ENCODE measurements at places on chromosomes 4 and X. TPM values are rescaled to one million over a fixed set of nuclear protein-coding genes. Genes with fewer than 3 reads are reported as not detected.

FHIP1A gene
- 5.6 TPM for polyA plus RNA-seq

RAB39B gene
- polyA plus RNA-seq = 3.3 TPM

HELT gene
- polyA plus RNA-seq = not detected

ARL9 gene
- 2.0 TPM for polyA plus RNA-seq

MAGEB1 gene
- not detected for polyA plus RNA-seq

PHEX gene
- 0.40 TPM for polyA plus RNA-seq

HHIP gene
- polyA plus RNA-seq = 2.4 TPM

ZNF732 gene
- 3.5 TPM for polyA plus RNA-seq

SRPK3 gene
- 2.5 TPM for polyA plus RNA-seq

CCNI gene
- polyA plus RNA-seq = 403 TPM

PRRG3 gene
- 5.8 TPM for polyA plus RNA-seq

FANCB gene
- 4.2 TPM for polyA plus RNA-seq

SCRG1 gene
- polyA plus RNA-seq = 0.44 TPM

MAGED4 gene
- 59.6 TPM for polyA plus RNA-seq

ACSL1 gene
- polyA plus RNA-seq = 77.5 TPM

ESX1 gene
- polyA plus RNA-seq = not detected

CCDC160 gene
- polyA plus RNA-seq = 13.6 TPM

SH3BGRL gene
- polyA plus RNA-seq = 263 TPM

ANK2 gene
- polyA plus RNA-seq = 57.9 TPM

MND1 gene
- 16.0 TPM for polyA plus RNA-seq

PAGE1 gene
- polyA plus RNA-seq = not detected

TSPAN6 gene
- polyA plus RNA-seq = 132 TPM

PNPLA4 gene
- polyA plus RNA-seq = 26.3 TPM

ZCCHC12 gene
- polyA plus RNA-seq = 1.2 TPM

CT45A10 gene
- polyA plus RNA-seq = not detected

INPP4B gene
- polyA plus RNA-seq = 6.2 TPM

AMOT gene
- 77.0 TPM for polyA plus RNA-seq

TGIF2LX gene
- polyA plus RNA-seq = not detected

RIPPLY1 gene
- 3.8 TPM for polyA plus RNA-seq

FHDC1 gene
- 4.8 TPM for polyA plus RNA-seq

NUDT10 gene
- 11.7 TPM for polyA plus RNA-seq

TLR6 gene
- 0.53 TPM for polyA plus RNA-seq

DKK2 gene
- polyA plus RNA-seq = 2.5 TPM

SHOX gene
- 0.17 TPM for polyA plus RNA-seq

ERCC6L gene
- 4.4 TPM for polyA plus RNA-seq

CXCL11 gene
- polyA plus RNA-seq = 0.38 TPM

C4orf50 gene
- not detected for polyA plus RNA-seq

PPAT gene
- polyA plus RNA-seq = 24.7 TPM

AGTR2 gene
- polyA plus RNA-seq = 120 TPM

CDKL2 gene
- polyA plus RNA-seq = 13.9 TPM

F8A2 gene
- polyA plus RNA-seq = not detected

CSAG1 gene
- polyA plus RNA-seq = not detected

CYBB gene
- polyA plus RNA-seq = 11.4 TPM

ZNF141 gene
- 49.2 TPM for polyA plus RNA-seq

GASK1B gene
- polyA plus RNA-seq = 32.8 TPM

DMP1 gene
- 0.05 TPM for polyA plus RNA-seq

RAB9A gene
- 28.0 TPM for polyA plus RNA-seq

GAGE12F gene
- not detected for polyA plus RNA-seq

XAGE2 gene
- not detected for polyA plus RNA-seq

EXOC1L gene
- not detected for polyA plus RNA-seq

CHIC2 gene
- polyA plus RNA-seq = 30.5 TPM

Measured in left renal cortex interstitium (tissue), 4 donors.